ENCODE measurements at places on chromosomes 13 and 19.

DNA sequence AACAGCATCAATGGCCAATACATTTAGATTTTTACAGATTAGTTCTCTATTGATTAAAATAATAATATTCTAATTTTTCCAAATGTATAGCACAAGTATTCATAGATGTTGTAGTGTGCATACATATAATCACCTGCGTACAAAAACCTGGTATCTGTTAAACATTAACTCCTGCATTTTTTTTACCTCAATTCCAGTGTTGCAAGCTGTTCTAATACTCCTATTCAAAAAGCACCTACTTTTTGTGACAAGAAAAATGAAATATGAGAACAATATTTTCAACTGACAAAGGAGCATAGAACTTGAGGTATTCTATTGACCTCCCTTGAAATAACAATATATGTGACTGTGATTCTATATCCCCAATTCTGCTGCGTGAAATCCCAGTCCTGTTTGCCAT, 422.9 kb upstream of the PCDH20 start:
- no peak for DNase-seq

- DNase-seq = no peak
Observed at GRCh38 chr13:21486322-21486721, 27.2 kb upstream of the ZDHHC20 start.

DNA sequence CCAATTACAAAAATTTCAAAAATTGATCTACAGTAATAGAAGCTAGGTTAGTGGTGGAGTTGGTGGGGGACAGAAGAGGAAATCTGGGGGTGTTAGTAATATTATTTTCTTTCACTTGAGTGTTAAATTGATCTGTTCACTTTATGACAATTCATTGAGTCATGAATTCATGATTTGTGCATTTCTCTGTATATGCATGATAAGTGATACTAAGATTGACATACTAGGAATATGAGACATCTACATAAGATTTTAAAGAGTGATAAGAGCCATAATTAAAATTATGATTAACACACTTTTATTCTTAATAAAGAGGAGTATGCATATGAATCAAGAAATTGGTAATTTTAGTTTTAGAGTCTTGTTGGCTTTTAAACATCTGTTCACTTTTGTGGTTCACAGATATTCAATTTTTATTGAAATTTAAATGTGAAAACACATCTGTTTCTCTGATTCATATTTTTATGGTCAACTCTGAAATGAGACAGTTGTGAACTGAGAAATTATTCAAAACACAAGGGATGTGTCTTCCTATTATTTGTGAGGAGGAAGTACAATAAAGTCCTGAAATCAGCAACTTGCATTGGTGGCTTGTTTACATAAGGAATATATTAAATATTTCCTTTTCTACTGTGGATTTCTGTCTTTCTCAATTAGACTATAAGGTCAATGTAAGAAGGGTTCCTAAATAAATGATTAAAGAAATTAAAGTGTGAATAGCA, 196.5 kb downstream of the ITGBL1 start:
- no peak for DNase-seq

DNA sequence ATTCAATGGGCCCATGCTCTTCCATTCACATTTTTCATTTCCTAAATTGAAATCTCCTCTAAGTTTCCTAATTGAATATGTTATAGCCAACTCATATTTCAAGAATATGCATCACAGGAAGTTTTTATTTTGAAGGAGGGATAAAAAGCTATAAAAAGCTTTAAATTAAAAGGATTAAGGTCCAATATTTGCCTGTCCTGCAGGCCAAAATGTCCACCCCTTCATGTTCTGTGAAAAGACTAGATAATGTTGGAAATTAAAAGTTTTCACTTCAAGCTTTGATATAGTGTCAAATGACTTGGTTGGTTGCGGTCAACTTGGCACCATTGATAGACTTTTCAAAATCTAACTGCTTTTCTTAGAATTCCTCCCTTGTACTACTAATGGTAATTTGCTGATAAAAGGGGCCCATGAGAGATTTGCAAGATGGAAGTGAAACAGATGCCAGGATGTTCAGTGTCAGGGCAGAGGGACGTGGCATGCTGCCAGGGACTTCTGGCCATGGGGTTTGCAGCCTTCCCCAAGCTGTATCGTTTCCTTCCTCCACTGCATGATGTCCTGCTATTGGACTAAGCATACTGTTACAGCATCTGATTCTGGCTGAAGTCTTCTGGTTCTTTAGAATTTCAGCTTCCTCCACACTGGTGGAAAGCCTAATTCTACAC, 547.3 kb upstream of the MIR17HG start:
- no peak for DNase-seq

DNA sequence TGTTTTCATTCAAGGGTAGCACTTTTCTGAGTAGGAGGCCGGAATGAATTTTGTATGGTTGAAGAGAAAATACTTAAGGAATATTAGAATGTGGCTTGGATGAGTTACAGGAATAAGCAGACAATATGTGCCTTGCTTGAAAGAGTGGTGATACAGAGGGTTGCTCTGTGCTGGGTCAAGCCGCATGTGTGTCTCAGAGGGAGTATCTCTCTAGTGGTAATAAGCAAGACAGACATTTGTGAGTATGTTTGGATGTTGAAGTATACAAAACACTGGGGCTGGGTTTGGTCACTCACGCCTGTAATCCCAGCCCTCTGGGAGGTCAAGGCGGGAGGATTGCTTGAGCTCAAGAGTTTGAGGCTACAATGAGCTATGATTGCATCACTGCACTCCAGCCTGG, 103.9 kb downstream of the LMO7 start:
- no peak for DNase-seq

All from T-helper 17 cell (primary cell).